Activated naive CD8-positive, alpha-beta T cell treated with anti-CD3 and anti-CD28 coated beads for 36 hours (primary cell): ENCODE measurements at places on chromosomes 7 and 10.

DNA sequence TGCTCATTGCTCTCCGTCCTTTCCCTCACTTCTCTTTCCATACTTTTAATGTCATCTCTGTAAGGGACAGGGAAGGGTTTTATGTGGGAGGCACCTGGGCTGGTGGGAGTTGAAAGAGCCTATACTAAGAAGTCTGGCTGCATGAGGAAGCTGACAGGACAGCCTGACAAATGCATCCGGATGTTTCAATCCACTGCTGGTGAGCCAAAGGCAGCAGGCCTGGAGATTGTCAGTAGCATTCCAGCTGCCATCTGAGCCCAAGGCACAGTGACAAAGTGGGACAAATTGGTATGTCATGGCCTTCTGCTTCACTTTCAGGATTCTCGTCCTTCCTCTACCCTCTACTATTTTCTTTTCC lies 218.4 kb downstream of the STK31 start:
- no peak overlapping the region for H3K4me3 ChIP-seq
- no peaks in the 10 kb centered on the region for H3K36me3 ChIP-seq
- H3K4me1 ChIP-seq, result no peaks in the 10 kb centered on the region
- peaks cover 24% of the 10 kb centered on the region for H3K27me3 ChIP-seq

- no peak overlapping the region for H3K4me3 ChIP-seq
- no peaks in the 10 kb centered on the region for H3K27me3 ChIP-seq
- H3K4me1 ChIP-seq, result peaks cover 9% of the 10 kb centered on the region
- H3K27ac ChIP-seq, result no peak overlapping the region
- H3K36me3 ChIP-seq, result peaks cover 33% of the 10 kb centered on the region
These were observed 48.6 kb upstream of the PPIF start for GRCh38 chr10:79298403-79299244.

- H3K36me3 ChIP-seq, result no peaks in the 10 kb centered on the region
- no peaks in the 10 kb centered on the region for H3K4me1 ChIP-seq
- no peak overlapping the region for H3K4me3 ChIP-seq
- no peaks in the 10 kb centered on the region for H3K27me3 ChIP-seq
- DNase-seq, result no peak
- H3K27ac ChIP-seq, result no peak overlapping the region
These were observed 132.0 kb downstream of the NEBL start for GRCh38 chr10:20765066-20765465.

GRCh38 chr10:48517911-48518811 lies 86.7 kb downstream of the ARHGAP22 start:
- no peaks in the 10 kb centered on the region for H3K36me3 ChIP-seq
- H3K4me3 ChIP-seq, result no peak overlapping the region
- H3K27me3 ChIP-seq, result peaks cover 28% of the 10 kb centered on the region
- DNase-seq, result no peak

DNA sequence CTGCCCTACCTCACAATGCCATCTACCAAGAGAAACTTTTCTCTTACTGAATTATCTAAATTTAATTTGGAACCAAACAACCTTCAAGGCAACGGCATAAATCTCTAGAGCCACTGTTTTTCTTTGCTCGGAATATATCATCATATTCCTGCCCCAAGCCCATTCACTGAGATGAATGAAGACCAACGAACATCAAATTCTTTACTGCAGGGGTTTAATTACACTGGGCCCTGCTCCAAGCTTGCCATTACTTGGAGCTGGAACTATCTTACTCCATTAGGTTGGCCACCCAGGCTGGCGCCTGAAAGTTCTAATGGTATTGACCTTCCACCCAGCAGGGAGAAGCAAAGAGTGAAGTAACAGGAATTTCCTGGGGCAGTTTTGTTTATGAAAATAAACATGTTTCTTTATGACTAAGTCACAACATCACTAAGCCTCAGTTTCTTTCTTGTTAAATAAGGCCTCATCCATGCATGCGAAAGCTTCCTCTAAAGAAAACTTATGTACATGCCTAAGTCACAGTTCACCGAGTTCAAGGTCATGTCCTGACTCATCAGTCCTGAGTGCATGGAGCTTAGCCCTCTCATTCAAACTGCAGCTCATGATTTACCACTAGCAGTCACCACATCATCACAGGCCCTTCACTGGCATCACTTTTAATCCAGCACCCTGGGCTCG lies 42.1 kb upstream of the ANAPC16 start:
- peaks cover 7% of the 10 kb centered on the region for H3K36me3 ChIP-seq
- DNase-seq, result no peak
- H3K4me3 ChIP-seq, result no peak overlapping the region

DNA sequence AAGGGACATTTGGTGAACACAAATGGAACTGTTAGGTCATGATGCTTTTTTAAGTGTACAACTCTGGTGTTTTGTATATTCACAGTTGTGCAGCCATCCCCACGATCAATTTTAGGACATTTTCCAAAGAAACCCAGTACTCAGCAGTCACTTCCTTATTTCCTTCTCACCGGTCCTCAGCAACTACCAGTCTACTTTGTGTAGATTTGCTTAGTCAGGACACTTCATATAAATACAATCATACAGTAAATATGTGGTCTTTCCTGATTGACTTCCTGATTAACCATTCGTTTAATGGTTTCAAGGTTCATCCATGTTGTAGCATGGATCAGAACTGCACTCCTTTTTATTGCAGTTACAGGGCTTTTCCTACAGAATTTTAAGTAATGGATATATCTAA lies 14.4 kb downstream of the SGPL1 start:
- peaks cover 14% of the 10 kb centered on the region for H3K36me3 ChIP-seq
- no peak overlapping the region for H3K4me3 ChIP-seq
- H3K27me3 ChIP-seq, result no peaks in the 10 kb centered on the region
- no peak for DNase-seq

DNA sequence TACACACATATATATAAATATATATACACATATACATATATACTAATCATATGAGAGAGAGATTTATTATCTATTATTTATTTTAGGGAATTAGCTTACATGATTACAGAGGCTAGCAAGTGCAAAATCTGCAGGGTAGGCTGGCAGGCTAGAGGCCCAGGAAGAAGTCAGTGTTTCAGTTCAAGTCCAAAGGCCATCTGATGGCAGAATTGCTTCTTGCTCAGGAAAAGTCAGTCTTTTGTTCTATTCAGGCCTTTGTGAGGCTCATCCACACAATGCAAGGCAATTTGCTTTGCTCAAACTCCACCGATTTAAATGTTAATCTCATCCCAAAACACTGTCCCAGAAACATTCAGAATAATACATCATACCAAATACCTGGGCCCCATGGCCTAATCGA lies 2.6 kb upstream of the C10orf120 start:
- no peaks in the 10 kb centered on the region for H3K36me3 ChIP-seq
- H3K27me3 ChIP-seq, result no peaks in the 10 kb centered on the region
- H3K27ac ChIP-seq, result no peak overlapping the region
- no peak for DNase-seq
- H3K4me1 ChIP-seq, result no peaks in the 10 kb centered on the region

DNA sequence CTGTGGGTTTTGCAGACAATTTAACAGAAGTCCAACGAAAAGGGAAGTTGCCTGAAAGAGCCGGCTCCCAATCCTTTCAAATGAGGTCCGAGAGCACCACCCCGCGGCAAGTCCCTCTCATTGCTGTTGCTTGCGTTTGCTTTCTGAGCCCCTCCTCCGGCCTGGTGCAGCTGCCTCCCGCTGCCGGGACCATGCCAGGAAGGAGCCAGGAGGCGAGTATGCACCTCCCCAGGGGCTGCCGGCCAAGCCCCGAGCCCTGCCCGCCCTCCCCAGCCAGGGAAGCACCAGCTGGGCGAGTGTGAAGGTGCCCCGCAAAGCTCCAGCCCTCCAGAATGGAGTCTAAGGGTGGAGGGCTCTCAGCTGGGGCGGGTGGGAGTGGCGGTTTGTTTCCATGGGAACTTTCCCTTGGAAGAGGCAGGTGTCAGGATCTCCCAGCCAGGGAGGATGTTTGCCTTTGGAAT lies 25.8 kb upstream of the PPP2R2D start:
- DNase-seq, result peak; percentile 60
- peaks cover 23% of the 10 kb centered on the region for H3K27me3 ChIP-seq
- H3K4me3 ChIP-seq, result no peak overlapping the region
- H3K27ac ChIP-seq, result no peak overlapping the region
- no peaks in the 10 kb centered on the region for H3K4me1 ChIP-seq

DNA sequence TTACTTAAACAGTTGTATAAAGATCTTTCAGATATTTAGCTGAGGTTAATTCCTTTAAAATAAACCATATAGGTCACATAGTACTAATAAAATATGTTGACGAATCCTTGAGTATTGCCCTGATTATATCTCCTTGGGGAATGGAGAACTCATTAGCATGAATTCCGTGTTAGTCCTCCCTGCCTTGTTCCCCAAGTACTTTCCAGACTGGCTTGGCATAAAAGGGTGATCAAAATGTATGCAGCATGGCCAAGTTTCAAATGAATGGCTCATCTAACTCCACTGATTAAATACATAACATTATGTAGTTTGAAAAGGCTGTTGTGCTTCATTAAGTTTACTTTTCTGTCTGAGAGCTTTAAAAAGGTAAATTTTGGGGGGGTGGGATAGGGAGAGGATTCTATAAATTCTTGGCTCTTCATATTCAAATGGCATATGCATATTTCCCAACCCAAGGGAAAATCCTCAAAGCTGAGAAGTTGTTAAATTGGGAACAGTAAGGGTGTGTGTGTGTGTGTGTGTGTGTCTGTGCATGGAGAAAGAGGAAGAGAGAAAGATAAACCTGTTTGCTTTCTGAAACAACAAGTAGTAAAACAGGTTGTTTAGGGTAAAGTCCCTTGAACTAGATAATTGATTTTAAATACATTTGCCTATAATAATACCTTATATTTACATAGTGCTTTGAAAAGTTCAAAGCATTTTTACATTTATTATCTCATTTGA lies 4.8 kb upstream of the ADD3 start:
- H3K36me3 ChIP-seq, result no peaks in the 10 kb centered on the region
- DNase-seq, result no peak
- H3K27me3 ChIP-seq, result no peaks in the 10 kb centered on the region
- H3K27ac ChIP-seq, result no peak overlapping the region

GRCh38 chr7:105839266-105839665 lies 37.1 kb downstream of the ATXN7L1 start:
- H3K4me1 ChIP-seq, result no peaks in the 10 kb centered on the region
- H3K27me3 ChIP-seq, result no peaks in the 10 kb centered on the region
- H3K27ac ChIP-seq, result no peak overlapping the region
- DNase-seq, result no peak
- H3K36me3 ChIP-seq, result no peaks in the 10 kb centered on the region

DNA sequence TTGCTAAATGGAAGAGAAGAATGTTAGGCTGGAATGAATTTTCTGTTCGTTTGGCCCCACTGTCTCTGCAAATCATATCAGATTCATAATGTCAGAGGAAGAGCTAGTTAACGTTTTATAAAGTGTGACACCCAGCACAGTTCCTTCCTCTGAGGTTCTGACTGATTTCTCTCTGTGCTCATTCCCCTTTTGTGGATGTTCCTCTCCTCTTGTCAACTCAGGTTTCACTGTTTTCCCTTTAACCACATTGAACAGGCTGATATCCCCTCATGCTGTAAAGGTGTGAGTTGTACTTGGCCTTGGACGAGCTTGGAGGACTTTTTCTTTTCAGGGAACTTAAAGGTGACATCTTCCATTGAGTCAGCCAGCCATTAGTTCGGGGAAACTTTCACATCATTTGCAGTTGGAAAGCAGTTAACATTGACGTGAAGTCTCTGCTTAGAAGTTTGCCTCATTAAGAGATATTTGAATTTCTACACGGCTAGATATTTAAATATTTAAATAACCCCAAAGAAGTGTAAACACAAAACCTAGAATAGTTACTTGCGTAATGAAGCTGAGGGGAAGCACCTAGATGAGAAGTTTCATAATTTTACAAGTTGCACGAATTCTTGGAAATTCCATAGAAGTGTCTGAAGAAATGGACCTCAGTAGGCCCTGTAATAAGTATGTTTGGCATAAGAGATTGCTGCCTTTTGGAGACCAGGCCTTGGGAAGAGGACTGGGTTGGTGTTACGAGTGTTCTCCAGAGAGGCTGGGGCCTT lies 101.5 kb upstream of the EGR2 start:
- H3K27ac ChIP-seq, result no peak overlapping the region
- H3K4me3 ChIP-seq, result no peak overlapping the region
- H3K4me1 ChIP-seq, result peaks cover 9% of the 10 kb centered on the region
- H3K36me3 ChIP-seq, result no peaks in the 10 kb centered on the region
- peaks cover 10% of the 10 kb centered on the region for H3K27me3 ChIP-seq

GRCh38 chr10:103678178-103678526 lies 177.2 kb downstream of the SH3PXD2A start:
- no peaks in the 10 kb centered on the region for H3K27me3 ChIP-seq
- no peaks in the 10 kb centered on the region for H3K36me3 ChIP-seq

- H3K36me3 ChIP-seq, result no peaks in the 10 kb centered on the region
- H3K27ac ChIP-seq, result no peak overlapping the region
- no peak overlapping the region for H3K4me3 ChIP-seq
- peaks cover 4% of the 10 kb centered on the region for H3K4me1 ChIP-seq
- no peak for DNase-seq
These were observed 54.5 kb upstream of the COL13A1 start for GRCh38 chr10:69747179-69747578.

DNA sequence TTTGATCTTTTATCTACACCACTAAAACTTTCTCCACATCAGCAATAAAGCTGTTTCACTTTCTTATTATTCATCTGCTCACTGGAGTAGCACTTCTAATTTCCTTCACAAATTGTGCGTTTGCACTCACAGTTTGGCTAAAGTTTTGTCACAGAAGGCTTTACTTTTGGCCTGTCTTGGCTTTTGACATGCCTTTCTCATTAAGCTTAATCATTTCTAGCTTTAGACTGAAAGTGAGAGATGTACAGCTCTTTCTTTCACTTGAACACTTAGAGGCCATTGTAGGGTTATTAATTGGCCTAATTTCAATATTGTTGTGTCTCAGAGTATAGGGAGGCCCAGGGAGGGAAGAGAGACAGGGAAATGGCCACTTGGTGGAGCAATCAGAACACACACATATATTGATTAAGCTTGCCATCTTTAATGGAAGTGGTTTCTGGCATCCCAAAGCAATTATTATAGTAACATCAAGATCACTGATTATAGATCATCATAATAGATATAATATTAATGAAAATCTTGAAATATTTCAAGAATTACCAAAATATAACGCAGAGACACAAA lies 512.5 kb downstream of the ETV1 start:
- no peaks in the 10 kb centered on the region for H3K36me3 ChIP-seq
- no peak for DNase-seq
- no peaks in the 10 kb centered on the region for H3K4me1 ChIP-seq
- no peaks in the 10 kb centered on the region for H3K27me3 ChIP-seq
- no peak overlapping the region for H3K27ac ChIP-seq

DNA sequence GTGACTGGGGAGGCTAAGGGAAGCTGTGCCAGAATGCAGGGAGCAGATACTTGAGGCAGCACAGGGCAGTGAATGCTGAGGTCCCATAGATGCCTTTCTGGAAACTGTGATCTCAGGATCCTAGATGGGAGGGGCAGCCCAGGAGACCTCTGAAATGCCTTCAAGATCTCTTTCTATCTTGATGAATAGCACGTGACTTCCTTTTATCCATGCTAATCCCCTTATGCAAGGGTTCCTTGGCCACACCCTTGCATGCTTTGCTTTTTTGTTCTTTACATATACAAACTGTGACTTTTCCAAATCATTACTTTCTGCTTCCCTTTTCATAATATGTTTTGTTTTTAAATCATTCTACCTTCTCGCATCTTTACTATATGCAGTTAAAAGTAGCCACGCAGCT lies 14.7 kb downstream of the ATRNL1 start:
- H3K4me3 ChIP-seq, result no peak overlapping the region
- no peaks in the 10 kb centered on the region for H3K4me1 ChIP-seq
- H3K27me3 ChIP-seq, result peaks cover 18% of the 10 kb centered on the region
- H3K27ac ChIP-seq, result no peak overlapping the region
- H3K36me3 ChIP-seq, result no peaks in the 10 kb centered on the region
